ENCODE measurements at places on chromosomes 5 and 9.

DNA sequence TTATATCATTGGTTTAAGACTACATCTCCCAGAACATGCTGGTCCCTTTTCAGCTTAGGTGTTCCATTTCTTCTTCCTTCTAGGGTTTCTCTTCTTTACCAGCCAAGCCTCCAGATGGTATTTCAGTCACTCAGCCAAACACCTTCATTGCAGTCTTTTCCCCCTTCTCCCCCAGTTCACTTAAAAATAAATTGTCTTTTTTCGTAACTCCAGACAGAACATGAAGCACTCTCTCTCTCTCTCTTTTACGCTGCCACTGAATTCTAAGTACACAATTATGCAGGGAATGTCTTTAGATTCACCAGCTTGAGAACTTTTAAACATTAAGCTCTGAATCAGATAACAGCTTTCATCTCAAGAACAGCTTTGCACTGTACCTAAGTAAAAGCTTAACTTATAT is 419.7 kb upstream of the BRINP1 start:
- no peak for DNase-seq

GRCh38 chr5:1445313-1445688 is at the start of gene SLC6A3:
Gene SLC6A3, minus strand, starts transcription at chr5:1445440. Its CDS starts 2,243 bp downstream, at chr5:1443197.
- DNase-seq, result no peak

DNA sequence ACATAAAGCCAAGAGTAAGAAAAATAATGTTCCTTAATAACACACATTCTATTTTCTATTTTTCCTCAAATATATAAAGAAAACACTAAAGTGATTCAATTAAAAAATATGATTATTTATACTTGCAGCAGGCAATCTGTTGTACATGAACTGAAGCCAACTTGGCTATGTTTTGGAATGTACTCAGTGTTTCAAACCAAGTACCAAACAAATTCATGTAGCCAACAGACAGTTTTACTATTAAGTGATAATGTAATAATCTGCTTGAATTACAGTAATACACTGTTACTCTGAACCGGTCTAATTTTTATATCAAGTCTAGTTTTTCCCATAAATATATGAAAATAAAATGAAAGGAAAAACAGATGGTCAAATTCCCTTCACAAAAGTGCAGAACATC is 58.0 kb downstream of the CEP120 start:
- DNase-seq, result no peak

- DNase-seq, result no peak
Measured at GRCh38 chr9:101508211-101508610, 25.4 kb upstream of the RNF20 start.

DNA sequence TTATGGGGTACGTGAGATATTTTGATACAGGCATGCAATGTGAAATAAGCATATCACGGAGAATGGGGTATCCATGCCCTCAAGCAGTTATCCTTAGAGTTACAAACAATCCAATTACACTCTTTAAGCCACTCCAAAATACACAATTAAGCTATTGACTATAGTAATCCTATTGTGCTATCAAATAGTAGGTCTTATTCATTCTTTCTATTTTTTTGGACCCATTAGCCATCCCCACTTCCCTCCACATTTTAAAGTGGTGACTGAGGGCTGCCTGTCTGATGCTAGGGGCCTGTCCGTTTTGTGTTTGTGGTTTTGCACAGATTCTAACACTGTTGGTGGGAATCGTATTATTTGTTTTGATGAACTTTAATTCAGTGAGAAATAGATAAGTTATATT is 129.7 kb upstream of the DHFR start:
- DNase-seq, result no peak

GRCh38 chr9:123107639-123108285 is 74.3 kb downstream of the GPR21 start:
- DNase-seq, result no peak

DNA sequence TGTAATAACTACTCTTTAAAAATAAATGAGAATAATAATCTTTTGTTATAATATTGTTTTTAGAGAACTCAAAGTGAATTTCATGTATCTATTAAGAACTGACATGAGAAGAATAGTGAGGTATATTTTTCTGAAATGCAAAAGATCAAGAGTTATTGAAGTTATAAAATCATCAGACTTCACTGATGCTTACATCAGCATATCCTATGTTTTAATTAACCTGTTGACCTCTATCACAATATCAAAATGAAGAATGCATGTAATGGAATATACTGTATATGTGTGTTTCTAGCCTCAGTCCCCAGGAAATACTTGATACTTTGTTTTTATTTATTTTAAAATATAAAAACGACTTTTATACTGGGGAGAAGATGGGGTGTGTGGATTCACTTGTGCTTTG is 533.1 kb downstream of the KCTD16 start:
- no peak for DNase-seq

DNA sequence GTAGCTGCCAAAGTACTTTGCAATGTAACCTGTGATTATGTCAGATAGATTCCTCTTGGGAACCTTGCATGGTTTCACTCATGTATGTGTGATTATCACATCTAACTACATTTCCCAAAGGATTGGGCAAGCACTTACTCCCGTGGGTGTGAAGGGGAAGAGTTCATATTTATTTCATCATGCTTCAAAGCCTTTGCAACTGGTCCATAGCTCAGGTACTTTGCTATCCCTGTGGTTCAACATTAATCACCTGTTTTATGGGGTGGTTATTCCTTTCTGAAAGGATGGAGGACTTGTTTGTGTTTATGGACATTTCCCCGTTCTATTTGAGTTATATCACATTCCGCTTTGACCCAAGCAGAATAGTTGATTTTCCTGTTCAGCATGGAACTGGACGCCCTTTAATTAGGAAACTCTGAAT is 13.6 kb upstream of the ERMP1 start:
- DNase-seq, result no peak

- no peak for DNase-seq
Measured at GRCh38 chr5:162529209-162529608, 461.6 kb downstream of the GABRG2 start.

DNA sequence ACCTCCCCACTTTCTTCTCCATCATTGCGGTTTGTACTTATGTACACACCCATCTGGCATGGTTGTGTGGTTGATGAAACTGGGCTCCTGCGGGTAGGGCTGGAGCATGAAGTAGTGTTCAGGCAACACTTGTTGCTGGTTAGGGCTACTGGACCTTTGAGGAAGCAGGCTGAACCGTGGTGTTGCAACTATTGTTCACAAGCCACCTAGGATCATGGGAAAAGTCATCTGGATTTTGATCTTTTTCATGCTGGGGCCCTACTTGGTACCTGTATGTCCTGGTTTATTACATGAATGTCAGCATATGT is 40.1 kb upstream of the TIFAB start:
- DNase-seq, result no peak

GRCh38 chr9:127805620-127806019 is 2.9 kb downstream of the FPGS start:
- DNase-seq, result no peak

DNA sequence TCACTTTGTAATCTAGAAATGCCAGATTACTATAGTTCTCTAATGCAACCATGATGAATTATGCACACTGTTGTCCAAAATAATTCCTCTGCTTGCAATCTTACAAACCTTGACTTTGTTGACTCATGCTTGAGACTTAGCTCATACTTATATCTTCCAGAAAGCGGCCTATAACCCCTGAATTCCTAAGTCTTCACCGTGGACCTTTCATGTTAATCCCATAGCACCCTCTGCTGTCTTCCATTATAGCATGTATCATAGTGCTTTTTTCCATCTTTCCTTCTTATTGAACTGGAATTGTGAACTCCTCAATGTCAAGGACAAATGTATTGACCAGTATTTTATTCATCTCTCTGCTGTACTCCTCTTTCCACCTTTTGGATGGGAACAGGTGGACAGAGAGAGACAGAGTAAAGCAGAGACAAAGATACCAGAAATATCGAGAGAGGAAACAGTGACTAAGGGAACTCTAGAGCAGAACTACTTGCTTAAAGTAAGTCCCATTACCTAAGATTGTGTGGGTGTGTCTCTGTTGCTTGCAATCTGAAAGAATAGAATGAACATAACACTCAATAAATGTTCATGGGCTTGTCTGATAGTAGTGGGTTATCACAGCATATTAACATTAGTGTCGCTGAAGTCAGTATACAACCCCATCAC is 110.0 kb downstream of the LURAP1L start:
- DNase-seq, result no peak

DNA sequence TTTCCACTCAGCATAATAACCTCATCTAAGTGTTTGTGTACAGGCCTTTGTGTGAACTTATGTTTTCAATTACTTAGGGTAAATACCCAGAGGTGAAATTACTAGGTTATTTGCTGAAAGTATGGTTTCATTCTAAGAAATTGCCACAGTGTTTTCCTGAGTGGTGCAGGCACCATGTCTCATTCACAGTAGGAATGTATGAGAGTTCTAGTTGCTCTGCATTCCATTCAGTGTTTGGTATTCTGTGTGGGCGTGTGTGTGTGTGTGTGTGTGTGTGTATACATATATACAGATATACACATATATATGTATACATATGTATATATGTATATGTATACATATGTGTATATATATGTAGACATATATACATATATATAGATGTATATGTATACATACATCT is 8.8 kb upstream of the SVEP1 start:
- DNase-seq, result no peak

DNA sequence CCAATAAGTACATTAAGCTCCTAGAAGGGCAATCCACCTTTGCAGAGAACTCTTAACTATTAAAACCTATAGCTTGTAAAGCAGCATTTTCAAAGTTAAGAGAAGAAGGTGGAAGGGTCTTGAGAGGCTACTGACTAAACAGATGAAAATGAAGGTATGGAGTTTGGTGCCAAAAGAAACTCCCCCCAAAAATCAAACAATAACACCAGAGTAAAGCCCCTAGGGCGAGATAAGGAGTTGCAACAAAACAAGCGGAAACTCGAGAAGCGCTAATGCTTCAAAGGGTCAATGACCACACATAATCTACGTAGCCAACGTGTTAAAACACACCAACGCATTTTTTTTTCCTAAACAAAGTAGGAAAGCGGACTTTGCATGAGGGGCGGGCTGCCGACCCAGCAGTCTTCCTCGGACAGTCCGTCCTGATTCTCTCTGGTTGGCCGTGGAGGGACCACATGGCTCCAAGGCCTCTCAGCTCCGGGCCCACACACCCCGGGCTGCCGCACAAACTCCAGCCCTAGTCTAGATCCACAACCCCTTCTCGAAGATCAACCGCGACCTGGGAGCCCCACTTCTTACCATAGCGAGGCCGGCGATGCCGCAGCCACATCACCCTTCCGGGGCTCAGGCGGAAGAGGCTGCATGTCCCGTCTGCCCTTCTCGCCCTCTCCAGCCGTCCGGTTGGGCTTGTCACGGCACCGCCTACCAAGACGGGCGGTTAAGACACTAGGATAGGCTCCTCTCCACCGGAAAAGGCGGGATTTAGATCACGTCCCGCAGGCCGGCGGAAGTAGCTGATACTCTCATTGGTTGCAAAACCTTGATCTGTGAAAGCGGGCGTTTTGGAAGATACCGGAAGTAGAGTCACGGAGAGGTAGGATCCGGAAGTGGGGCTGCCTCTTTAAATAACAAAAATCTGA is at the start of the genes TMEM167A and XRCC4:
TSS of gene TMEM167A (minus strand) at position 653 of the 920 bp plus-strand sequence. CDS start at position 582, 71 bp downstream.
TSS of gene XRCC4 (plus strand) at position 806 of the 920 bp plus-strand sequence. CDS start 27,373 bp downstream, outside the sequence.
- DNase-seq, result peak; percentile 79

GRCh38 chr5:114789773-114790402 is 379.8 kb downstream of the TRIM36 start:
- DNase-seq, result no peak

- DNase-seq, result no peak
Measured at GRCh38 chr5:2817031-2817603, 65.6 kb upstream of the IRX2 start.

- no peak for DNase-seq
Measured at GRCh38 chr5:586751-587285, 25.3 kb upstream of the CEP72 start.

DNA sequence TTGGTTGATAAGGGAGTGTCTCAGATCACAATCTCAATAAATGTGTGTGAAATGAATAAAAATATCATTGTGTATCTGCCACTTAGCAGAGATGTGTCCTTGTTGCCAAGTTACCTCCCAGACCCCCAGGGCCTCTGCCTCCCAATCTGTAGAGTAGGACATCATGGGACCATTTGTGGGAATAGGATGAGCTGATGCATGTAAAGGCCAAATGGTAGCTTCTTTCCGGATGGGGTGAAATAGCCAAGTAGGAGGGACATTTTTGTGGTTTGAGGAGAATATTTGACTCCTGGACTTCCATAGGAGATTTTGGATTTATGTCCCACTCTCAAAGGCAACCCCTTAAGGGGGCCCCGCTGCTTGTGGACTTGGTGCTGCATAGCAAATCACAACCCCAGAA is 82.6 kb upstream of the HRH2 start:
- DNase-seq, result no peak

DNA sequence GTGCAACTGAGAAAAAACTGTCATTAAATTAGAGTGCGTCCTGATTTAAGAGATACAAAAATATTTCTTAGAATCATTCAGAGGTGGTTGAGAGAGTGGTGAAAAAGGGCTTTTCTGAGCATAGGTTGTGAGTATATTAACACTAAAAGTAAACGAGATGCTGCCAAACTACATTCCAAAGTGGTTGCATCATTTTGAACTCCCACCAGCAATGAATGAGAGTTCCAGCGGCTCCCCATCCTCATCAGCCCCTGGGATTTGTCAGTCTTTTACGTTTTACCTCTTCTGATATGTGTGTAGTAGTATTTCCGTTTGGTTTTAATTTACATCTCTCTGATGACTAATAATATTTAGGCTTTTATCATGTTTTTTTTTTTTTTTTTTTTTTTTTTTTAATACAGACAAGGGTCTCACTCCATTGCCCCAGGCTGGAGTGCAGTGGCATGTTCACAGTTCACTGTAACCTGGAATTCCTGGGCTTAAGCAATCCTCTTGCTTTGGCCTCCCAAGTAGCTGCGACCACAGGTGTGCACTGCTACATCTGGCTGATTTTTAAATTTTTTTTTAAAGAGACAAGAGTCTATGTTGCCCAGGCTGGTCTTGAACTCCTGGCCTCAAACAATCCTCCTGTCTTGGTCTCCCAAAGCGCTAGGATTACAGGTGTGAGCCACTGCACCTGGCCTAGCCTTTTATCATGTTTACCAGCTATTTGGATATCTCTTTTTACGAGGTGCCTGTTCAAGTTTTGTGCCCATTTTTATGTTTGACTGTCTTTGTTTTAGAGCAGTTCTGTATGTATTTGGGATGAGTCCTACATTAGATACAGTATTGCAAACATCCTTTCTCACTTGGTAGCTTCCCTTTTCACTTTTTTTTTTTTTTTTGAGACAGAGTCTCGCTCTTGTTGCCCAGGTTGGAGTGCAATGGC is 17.0 kb downstream of the PRRT1B start:
- no peak for DNase-seq

GRCh38 chr9:117775591-117775990 is 71.4 kb downstream of the TLR4 start:
- DNase-seq, result no peak

- DNase-seq, result no peak
Measured at GRCh38 chr5:180782748-180783147, 19.9 kb downstream of the MGAT1 start.

- DNase-seq, result no peak
Measured at GRCh38 chr5:19492861-19493260, 495.1 kb downstream of the CDH18 start.

DNA sequence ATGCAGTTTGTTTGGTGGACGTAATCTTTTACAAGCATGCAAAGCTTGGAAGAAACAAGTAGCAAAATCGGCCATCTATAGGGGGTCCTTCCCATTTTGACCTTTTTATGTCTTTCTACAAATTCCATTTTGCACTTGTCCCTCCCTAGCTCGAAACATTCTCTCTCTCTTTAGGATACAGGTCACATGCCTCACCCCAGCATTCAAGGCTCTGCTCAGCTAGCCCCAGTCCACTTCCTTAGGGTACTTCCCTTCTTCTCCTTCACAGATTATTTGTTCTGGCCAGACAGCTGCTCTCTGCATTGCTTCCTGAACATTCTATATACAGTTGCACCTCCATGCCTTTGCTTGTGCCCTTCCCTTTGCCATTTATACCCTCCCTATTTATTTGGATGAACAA is 31.7 kb upstream of the TRIM14 start:
- no peak for DNase-seq

All from stimulated activated CD4-positive, alpha-beta T cell treated with anti-CD3 and anti-CD28 coated beads, TNF-alpha, amount 100 ng/mL, for 1 hour (primary cell).